Stromal cell of bone marrow (primary cell): ENCODE measurements at places on chromosomes 2 and 18.

DNA sequence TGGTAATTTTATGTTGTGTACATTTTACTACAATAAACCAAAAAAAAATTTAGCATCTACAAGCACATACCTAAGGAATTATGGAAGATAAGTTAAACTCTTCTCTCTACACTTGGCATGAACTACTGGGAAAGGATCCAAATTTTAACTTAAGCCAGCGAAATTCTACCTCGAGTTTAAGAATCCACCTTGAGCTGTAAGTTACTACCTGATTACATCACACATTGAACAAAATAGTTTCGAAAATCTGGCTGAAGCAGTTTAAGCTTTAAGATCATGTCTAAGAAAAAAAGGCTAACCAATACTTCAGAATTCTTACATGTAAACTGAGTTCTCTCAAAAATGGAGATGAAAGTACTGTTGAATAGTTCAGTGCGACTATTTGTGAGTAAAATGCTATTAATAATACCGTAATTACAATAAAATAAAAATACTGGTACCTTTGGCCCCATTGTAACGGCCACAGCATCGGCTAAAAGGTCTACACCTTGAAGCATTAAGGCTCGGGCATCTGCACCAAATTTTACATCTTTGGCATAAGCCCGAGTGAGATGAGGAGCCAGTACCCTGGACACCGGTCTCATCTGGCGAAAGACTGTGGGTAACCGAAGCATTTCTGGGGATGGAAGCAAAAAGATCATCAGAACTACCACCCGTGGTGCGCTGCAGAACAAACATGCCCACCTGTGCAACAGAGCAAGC is 1.3 kb downstream of the HSPD1 start:
- DNase-seq, result no peak

DNA sequence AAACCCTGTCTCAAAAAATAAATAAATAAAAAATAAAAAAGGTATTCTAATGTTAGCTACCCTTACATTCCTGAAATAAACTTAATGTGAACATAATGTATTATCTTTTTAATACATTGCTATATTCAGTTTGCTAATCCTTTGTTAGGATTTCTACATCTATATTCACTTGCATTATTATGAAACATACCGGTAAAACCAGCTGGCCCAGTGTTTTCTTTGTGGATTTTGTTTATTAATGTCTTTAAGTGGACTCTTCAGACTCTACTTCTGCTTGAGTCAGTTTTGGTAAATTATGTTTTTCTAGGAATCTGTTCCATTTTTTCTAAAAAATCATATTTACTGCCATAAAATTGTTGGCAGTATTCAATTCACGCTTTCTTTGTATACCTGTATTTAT is 34.5 kb downstream of the PTPN2 start:
- no peak for DNase-seq

DNA sequence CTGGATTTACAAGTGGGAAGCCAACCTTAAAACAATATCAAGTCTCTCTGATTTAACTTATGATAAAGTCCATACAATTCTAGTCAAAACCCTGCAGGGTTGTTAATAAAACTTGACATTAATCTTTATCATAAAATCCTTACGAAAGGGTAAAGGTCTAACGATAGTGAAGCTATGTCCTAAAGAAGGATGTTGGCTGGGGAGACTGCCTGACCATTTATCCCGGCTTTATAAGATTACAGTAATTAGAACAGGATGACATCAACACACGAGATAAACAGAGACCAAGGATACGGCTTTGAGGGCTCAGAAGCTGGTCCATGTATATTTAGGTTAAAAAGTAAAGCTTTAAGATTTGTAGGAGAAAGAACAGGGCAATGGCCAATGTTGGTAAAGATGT is 189.0 kb upstream of the COPS8 start:
- no peak for DNase-seq

GRCh38 chr2:237601453-237602116 is 11.1 kb upstream of the RAB17 start:
- no peak for DNase-seq

GRCh38 chr2:169561364-169561763 is 12.3 kb downstream of the FASTKD1 start:
- no peak for DNase-seq

- no peak for DNase-seq
Observed at GRCh38 chr2:181998891-181999654, 13.4 kb downstream of the PPP1R1C start.

DNA sequence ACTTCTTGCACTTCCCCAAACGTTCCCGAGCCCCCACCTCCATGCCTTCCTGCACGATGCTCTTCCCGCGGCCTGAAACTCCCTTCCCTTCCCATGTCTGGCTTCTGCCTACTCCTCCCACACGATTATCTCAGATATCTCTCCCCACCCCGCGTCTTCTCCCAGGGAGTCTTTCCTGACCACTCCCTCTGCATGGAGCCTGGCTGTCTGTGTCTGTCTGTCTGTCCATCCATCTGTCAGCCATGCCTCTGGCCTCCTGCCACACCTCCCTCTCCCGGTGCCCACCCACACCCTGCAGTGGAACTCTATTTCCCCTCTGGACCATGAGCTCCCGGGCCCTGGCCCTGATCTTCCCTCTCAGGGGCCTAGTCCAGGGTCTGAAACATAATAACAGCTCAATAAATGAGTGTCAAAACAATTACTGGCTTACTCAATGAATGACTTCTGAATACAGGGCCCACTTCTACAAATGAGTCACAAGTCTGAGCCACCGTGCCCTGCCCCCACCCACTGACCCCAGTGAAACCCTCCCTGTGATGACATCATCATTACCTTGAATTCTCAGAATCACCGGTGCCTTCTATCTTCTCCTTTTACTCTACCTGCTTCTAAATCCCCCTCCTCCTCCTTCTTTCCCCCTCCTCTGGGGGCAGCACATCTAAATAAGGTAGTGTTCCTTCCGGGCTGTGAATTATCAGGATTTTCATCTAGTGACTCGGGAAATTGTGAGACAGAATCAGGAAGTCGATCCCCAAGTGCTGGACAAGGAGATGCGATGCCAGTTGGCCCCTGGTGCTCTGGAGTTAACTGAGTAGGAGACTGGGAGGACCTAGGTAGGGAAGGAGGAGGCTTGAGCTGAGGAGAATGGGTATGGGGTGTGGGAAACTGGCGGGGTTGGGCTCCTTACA is 46.1 kb upstream of the PLB1 start:
- DNase-seq, result no peak

DNA sequence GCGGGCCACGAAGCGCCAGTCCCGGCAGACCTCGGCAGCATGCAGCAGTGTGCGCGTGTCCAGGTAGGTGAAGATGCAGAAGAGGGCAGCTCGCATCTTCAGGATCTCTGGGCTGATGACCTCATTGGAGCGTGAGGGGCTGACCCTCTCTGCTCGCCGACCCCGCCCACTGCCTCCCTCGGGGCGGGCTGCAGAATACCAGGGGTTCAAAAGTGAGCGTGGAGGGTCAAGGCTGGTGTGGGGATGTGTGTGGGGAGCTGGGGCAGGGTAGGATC is 20.0 kb downstream of the FBXO41 start:
- no peak for DNase-seq

GRCh38 chr2:203824603-203825002 is 43.0 kb upstream of the CTLA4 start:
- no peak for DNase-seq

GRCh38 chr2:199443589-199444130 is 14.1 kb downstream of the SATB2 start:
- DNase-seq, result no peak

DNA sequence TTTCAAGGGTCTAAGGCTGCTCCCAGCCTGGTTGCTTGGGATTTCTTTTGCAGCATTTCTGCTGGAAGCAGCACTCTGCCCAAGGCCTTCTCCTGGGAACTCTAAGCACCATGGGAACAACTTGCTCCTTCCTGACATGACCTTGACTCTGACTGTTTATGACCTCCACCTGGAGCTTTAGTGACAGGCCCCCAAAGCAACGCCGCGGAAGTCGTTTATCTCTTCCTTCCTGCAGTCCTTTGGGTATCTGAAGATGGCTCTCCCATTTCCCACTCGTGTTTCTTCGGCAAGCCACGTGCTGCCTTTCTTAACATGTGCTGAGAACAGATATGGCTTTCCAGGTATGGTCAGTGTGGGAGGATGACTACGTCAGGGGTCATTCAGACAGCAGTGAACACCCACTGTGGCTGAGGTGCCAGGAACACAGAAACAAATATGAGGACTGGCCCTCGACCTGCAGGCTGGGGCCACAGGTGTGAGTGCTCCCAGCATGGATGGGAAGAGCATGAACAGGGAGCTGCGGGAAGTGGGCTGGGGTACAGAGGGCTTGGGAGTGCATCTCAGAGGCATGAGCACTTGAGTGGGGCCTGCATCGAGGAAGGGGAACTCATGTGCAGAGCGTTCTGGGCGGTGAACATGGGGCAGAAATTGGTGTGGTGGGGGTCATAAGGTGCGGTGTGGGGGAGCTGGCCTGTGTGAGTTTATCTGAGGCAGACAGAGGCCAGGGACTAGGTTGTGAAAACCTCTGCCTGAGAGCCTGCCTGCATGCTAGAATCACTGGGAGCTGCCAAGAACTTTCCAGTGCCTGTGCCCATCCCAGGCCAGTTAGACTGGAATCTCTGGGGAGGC is 140.5 kb downstream of the TSN start:
- DNase-seq, result no peak

- no peak for DNase-seq
Observed at GRCh38 chr2:12844511-12844910, 127.8 kb downstream of the TRIB2 start.

DNA sequence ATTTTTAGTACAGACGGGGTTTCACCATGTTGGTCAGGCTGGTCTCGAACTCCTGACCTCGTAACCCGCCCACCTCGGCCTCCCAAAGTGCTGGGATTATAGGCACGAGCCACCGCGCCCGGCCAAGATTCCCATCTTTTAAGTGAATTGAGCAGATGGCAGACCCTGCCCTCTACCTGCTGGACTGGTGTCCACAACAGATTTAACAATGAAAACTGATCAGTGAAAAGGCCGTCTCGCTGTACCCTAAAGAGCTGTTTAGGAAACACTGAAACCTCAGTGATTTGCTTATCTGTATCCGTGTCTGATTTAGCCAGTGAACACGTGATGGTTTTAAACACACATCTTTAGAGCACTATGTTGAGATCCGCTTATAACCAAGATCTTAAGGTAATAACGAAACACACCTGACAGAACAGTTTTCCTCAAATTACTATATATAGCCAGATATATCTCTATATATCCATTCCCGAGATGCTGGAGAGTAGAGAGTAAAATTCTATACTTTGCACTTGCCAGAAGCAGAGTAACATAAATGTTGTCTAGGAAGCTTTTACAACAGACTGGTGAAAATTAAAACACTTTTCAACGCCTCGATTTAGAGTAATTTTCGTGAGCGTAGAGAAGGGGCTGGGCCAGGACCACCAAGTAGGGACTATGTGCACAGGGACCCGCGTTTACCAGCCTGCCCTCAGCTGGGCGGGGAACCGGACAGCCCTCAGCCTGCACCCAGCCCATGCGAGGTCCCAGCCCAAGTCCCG is 594 bp downstream of the FAM161A start:
- DNase-seq, result peak; percentile 15

GRCh38 chr2:30583204-30583749 is 136.2 kb downstream of the LCLAT1 start:
- no peak for DNase-seq

DNA sequence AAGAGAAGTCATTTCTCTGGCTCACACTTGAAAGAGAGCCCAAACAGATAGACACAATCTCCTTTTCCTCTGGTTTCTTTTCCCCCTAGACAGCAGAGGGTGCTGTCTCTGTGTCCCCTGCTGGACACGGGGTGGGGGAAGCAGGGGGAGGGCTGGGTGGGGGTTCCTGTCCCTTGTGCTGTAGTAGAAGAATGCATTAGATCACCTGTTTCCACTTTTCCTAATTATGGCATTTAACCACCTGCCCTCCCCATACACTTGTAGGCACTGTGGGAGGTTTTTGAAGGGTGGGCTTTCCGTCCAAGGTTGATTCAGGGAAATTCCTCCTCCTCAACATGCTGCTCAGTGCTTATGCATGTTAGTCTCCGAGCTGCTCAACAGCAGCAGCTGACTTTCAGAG is 206.2 kb upstream of the EPAS1 start:
- DNase-seq, result no peak

- no peak for DNase-seq
Observed at GRCh38 chr2:10221443-10221842, 81.3 kb upstream of the HPCAL1 start.

DNA sequence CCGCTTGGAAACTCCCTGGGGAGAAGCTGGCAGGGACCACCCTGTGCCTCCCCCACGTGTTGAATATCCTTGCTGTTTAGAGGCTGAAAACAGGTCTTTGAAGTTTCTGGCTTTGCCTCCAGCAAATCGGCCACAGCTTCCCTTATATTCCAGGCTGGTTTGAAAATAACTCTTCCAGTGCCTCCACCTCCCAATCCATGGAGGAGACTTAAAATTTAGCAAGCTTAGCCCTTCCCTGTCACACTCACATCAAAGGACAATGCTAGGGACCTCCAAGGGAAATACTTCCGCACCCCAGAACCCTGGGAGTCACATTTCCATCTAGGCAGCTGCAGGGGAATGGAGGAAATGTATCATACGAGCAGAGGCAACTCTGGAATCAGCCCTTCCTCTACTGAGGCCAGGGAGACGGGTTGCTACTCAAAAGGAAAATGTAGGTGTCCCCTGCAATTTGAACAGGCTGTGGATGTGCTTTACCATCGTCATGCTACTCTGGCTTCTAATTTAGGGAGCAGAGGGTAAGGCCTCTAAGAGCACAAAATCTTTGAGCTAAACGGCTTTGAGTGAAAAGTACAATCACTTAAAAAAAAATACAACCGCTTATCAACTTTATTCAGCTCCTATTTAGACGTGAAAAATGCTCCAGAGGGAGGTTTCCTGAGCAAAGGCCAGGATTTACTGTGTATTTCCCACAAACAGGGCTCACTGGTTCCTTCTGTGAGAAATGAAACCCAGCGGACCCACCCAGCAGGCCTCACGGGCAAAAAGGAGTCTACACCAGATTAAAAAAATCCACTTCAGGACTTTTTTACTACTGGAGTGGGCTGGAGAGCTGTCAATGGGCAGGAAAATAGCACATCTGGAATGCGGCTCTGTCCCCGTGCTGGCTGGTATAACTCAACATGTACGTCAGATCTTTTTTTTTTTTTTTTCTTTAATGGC is 49.4 kb upstream of the PKDCC start:
- no peak for DNase-seq

- no peak for DNase-seq
Observed at GRCh38 chr2:86226636-86227520, 27.6 kb downstream of the MRPL35 start.

GRCh38 chr18:79578396-79579260 is 101.0 kb upstream of the CTDP1 start:
- DNase-seq, result no peak

- DNase-seq, result peak; percentile 13
Observed at GRCh38 chr2:149787206-149787605, 199.6 kb upstream of the MMADHC start.

DNA sequence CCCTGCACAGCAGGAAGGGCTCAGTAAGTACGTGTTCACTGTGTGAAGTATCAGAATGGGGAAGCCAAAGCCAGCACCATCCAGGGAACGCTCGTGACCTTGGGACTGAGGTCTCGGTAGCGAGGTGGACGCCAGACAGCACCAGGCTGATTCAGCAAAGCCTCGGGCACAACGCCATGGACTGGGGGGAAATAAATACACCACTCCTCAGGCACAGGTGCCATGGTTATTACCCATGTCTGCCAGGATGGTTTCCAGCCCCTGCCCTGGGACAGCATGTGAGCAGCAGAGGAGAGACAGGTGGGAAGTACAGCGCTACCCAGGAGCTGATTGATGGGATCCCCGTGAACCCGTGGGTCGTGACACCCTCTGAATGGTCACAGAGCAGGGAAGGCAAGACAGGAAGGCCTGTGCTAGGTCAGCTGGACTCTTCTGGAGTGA is 53.0 kb downstream of the REEP1 start:
- DNase-seq, result no peak

- DNase-seq, result no peak
Observed at GRCh38 chr2:12855508-12855907, 138.8 kb downstream of the TRIB2 start.

GRCh38 chr2:241014224-241014623 is 15.8 kb downstream of the SNED1 start:
- no peak for DNase-seq
